Stimulated activated CD8-positive, alpha-beta memory T cell treated with anti-CD3 and anti-CD28 coated beads, Interleukin-15, amount 100 ng/mL, for 4 hours (primary cell): ENCODE measurements at places on chromosomes 12 and 14.

GRCh38 chr12:7161327-7161726, 28.2 kb upstream of the PEX5 start:
- no peak for DNase-seq

- DNase-seq: no peak
Measured at GRCh38 chr14:37623426-37623951, 28.1 kb downstream of the TTC6 start.

- DNase-seq: no peak
Measured at GRCh38 chr14:78690836-78691235, 520.7 kb downstream of the NRXN3 start.

- no peak for DNase-seq
Measured at GRCh38 chr14:100434033-100434601, 111.0 kb downstream of the SLC25A47 start.

- DNase-seq: no peak
Measured at GRCh38 chr14:23694085-23694948, 58.2 kb downstream of the DHRS2 start.

GRCh38 chr14:35336494-35337268, 44.5 kb downstream of the PSMA6 start:
- DNase-seq: no peak

DNA sequence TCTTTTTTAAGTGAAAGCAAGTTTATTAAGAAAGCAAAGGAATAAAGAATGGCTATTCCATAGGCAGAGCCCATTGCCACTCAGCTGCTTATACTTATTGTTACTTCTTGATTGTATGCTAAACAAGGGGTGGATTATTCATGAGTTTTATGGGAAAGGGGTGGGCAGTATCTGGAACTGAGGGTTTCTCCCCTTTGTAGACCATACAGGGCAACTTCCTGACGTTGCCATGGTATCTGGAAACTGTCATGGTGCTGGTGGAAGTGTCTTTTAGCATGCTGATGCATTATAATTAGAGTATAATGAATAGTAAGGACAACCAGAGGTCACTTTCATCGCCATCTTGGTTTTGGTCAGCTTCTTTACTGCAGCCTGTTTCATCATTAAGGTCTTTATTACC, 66.3 kb upstream of the AMN start:
- DNase-seq: no peak

- no peak for DNase-seq
Measured at GRCh38 chr12:122793685-122794106, 19.3 kb downstream of the CCDC62 start.

DNA sequence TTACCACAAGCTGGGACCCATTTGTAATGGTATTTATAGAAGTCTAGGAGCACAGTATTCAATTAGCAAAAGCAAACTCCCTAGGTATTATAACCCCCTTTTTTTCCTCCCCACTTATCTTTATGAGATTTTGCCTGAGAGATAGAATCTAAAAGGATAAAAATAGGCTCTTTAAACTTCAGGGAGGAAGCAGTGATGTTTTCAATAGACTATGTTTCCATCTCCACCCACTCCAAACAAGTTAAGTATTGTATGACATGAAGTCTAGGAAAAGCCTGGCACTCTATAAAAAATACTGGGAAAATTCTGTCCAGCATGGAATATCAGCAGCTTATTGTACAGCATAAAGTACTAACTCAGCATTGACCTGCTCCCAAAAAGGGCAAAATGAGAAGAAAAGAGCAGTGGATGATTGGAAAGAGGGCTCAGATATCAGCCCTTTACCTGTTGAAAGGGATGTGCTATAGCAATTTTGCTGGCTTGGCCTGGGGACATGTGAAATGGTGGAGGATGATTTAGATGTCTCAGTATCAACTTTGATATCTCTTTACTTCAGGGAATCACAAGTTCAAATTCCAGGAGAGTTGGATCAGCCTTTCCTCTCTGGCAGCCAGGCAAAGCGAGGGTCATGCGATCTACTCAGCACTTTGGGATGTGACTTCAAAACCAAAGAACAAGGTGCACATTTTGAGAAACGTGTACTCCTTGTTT, 72.4 kb downstream of the IGF1 start:
- DNase-seq: no peak

GRCh38 chr12:114220311-114220710, 185.6 kb downstream of the TBX5 start:
- no peak for DNase-seq

DNA sequence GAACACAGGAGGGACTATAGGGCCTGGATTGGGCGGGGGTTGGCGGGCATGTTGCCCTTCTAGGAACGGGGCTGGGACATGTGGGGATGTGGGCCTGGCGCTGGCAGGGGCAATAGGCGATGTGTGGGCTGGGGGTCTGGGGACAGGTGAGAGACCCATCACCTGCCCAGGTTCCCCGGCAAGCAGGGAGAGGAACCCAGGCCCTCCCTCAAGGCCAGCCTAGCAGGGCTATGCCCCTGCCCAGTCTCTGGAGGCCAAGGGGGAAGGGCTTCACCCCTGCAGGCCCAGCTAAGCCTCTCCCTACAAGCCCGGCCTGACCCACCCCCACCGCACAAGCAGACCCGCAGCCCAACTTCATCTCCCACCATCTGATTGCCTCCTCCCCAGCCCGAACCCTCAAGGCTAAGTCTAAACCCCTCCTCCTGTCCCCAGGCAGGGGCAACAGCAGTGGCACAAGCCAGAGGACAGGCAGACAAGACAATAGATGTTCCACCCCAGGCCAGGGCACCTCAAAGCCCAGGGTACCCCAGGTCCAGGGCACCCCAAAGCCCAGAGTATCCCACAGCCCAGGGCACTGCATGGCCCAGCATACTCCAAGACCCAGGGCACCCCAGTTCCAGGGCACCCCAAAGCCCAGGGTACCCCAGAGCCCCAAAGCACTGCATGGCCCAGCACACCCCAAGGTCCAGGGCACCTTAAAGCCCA, 6.5 kb downstream of the JAG2 start:
- DNase-seq: no peak

DNA sequence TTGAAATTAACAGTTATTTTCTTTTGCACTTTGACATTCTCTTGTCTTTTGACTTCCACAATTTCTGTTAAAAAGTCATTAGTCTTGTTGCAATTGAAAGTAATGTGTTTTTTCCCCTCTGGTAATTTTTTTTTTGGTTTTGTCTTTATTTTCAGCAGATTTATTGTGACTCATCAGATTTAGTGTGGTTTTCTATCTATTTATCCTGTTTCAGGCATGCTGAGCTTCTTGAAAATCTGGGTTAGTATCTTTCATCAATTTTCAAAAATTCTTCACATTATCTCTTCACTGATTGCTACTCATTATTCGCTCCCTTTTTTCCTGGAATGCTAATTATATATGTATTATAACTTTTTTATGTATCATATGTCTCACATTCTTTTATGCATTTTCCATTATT, 15.3 kb upstream of the NTF3 start:
- no peak for DNase-seq

GRCh38 chr12:114684098-114684869, at the start of gene TBX3:
Gene TBX3 (minus strand): TSS chr12:114684175. CDS start chr12:114683200, 975 bp downstream.
- no peak for DNase-seq

DNA sequence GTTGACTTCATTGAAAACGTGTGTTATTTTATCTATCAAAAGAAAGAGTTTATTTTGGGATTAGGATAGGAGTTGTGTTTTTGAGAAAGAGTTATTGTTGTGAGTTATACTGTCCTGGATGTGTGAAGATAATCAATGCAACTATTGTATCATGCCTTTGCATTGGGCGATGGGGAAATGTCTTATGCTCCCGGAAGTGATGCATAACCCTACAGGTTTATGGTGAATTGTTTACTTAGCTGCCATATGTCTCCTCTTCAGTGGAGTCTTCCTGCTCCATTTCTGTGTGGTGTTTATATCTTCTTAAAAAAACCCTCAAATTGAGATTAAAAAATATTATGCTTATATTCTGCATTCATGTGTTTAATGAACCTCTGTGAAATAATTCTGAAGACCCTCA, 6.5 kb downstream of the PDE3A start:
- DNase-seq: no peak

- no peak for DNase-seq
Measured at GRCh38 chr14:100063314-100063941, 1.8 kb upstream of the EVL start.

DNA sequence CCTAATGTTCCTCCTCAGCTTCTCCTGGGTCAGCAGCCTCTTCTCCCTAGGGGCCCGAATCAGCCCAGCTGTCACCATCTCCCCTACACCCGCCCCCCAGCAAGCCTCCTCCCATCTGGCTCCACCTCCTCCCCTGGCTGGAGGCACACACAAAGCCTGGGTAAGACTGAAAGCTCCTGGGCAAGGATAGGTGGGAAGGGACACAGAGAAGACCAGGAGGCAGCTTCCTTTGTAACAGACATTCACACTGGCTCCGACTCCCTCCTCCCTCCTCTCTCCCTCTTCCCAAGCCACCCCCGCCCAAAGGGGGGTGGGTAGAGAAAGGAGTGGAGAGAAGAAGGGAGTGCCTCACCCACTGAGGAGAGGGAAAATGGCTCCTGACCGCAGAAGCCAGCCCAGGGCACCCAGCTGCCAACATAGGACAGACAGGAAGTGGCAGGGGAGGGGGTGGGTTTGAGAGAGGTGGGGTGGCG, 4.0 kb downstream of the CHD4 start:
- no peak for DNase-seq

DNA sequence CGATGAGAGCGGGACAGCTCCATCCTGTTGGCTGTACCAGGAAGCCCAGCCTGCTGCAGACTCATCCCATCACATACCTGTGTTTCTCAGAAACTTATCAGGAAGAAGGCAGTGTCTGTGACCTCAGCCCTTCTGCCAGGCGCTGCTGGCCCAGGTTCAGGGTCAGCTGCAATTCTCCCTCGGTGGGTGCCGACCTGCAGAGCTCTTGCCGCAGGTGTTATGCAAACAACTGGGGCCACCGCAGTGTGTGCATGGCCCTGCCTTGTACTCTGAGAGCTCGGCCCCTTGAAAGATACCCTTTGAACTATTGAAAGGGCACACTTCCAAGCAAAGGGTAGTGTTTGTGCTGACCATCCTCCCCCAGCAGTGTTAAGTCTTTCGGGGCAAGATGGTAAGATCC, 322.2 kb upstream of the DIO3 start:
- no peak for DNase-seq

DNA sequence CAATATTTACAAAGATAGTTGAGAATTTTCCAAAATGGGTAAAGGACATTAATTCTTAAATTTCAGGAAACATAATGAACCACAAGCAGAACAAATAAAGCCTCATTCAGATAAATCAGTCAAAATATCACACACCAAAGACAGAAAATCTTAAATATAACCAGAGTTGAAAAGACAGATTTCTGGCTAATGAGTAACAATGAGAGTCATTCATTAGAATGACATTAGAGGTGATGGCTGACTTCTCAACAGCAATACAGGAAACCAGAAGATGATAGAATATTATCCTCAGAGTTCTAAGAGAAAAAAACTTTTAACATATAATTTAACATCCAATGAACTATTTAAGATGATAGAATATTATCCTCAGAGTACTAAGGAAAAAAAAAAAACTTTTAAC, 124.2 kb downstream of the DENND5B start:
- DNase-seq: no peak

DNA sequence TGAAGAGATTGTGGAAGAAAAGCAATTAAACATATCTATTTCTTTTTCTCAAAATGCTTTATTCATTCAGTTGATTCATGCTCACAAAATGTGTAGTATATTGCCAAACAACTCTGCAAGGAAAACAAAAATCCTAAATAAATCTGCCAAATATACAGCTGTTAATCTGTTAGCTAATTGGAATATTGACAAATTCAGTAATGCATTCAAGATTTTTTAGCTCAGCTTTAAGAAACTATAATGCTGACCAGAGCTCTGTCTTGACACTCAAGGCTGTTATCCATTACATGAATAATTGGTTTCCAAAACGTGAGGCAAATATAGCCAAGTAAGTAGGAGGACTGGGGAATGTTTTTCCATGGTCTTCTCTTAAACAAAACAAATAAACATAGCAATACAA, 146.8 kb downstream of the TMTC2 start:
- DNase-seq: no peak

GRCh38 chr12:119072440-119072839, 91.1 kb downstream of the SRRM4 start:
- no peak for DNase-seq

DNA sequence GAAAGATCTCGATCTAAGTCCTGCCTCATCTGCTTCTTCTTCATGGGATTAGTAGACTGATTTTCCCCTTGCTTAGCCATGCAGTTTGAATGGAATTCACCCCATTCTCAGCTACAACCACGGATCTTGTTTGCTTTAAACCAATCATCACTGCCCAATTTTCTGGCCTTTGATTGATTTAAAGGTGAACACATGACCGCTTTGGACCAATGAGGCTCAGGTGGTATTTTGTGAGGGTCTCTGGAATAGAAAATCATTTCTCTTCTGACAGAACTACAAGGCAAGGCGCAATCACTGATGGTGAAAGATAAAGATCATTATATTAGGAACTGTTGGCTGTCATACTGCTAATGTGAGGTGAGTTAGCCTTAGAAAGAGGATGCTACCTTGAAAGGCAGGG, 213.0 kb upstream of the PLEKHG7 start:
- DNase-seq: no peak

DNA sequence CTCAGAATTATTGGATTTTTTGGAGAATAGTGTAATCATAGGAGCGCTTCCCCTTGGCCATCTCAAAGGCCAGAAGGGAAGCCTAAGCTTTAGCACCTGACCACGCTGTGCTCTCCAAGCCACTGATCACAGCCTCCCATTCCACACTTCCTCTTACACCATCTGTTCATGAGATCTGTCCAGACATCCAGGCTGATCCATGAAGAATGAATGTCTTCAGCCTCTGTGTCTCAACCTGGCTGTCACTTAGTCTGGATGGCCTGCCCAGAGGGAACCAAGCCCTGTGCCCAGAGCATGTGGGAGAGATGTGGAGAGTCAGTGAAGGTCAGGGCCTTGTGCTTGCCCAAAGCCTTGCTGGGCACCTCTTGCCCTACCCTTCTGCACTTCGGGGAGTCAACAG, 40.5 kb downstream of the TSPAN11 start:
- no peak for DNase-seq

DNA sequence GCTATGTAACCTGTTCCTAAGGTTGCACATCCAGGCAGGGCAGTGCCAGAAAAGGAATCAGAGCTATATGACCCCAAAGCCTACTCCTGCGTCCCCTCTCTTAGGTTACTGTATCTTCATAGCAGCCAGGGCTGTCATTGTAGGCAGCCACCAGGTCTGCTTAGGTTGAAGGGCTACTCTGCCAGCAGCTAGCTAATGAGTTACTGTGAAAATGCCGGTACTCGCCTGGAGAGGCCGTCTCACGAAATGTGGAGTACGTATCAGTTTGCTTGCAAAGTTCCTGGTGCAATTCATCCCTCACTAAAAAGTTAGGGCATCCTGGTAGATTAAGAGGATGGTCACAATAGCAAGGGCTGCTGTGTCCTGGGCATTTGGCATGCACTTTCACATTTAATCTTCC, 50.9 kb downstream of the RPH3A start:
- no peak for DNase-seq
